RWPE1 (cell line): ENCODE measurements at places on chromosomes 11 and 22.
A peak's percentile ranks its signal among the peaks of the same experiment; 100 is the strongest.

GRCh38 chr11:46520971-46521745, 72.7 kb downstream of the AMBRA1 start:
- peak; percentile 60 for DNase-seq

DNA sequence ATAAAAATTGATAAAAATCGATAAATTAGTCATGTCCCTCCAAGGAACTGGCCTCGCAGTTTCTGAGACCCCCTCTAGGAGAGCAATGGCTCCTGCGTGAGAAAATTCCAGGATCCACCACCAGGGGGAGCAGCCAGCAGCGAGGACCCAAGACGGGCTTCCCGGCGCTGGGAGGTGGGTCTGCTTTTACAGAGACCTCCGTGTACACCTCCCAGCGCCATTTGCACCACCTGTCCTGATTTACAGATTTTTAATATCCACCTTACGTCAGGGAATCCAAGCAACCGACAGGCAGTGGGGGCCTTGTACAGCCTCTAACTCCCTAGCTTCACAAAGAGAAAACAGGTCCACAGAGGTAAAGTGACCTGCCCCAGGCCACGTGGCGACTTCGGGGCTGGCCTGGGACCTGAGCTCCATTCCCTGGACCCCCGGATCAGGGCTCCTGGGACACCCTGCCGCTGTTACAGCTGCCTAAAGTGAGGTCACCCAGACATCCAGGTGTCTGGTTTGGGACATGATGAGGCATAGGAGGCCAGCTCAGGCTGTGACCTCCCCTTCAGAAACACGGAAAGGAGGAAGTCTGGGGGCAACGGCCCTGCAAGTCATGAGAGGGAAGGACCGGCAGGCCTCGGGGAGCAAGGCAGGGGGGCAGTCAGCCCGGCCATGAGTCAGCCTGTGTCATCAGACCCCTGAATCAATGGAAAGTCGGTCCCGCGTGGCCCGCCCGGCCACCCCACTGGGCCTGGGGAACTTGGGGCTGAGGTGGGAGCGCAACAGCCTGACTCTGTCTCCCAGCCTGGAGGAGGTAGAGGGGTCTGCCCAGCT, 3.5 kb downstream of the OSM start:
- peak; percentile 50 for DNase-seq

- DNase-seq: no peak
Observed at GRCh38 chr11:104572279-104572678, 326.0 kb downstream of the CASP12 start.

DNA sequence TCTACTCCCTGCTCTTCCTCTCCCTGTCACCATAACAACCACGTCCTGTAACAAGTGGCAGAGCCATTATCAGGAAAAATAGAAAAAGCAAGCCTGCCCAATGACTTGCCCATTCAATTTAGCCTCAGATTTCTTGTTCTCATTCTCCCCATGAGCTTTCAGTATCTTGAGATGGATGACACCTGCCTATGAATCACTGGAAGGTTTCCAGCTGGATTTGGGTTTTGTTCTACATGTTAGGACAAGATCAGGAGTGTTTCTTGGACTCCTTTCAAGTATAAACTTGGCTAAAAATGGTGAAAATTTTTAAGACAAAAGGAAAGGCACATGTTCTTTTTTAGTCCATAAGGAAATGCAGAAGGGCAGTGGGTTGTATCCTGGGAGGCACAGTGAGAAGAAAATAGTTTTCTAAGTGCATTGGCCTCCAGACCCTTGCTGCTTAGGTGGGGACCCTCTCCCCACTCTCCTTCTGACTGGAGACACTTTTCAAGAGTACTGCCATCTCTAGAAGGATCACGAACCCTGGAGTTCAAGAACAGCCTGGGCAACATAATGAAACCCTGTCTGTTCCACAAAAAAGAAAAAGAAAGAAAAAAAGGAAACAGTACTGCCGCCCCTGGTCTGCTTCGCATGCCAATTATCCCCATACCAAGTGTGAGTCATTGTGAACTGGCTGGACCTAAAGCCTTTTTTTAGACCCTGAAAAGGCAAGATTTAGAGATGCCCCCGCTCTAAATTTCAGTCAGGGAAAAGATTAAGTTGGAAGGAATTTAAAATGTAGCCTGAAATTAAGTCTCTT, 51.0 kb downstream of the MTNR1B start:
- peak; percentile 82 for DNase-seq

- DNase-seq: no peak
Observed at GRCh38 chr11:115117956-115118493, 386.2 kb downstream of the CADM1 start.

GRCh38 chr11:75159151-75159953, 8.4 kb downstream of the SLCO2B1 start:
- no peak for DNase-seq

GRCh38 chr11:133762538-133762937, 82.8 kb downstream of the SPATA19 start:
- DNase-seq: no peak

DNA sequence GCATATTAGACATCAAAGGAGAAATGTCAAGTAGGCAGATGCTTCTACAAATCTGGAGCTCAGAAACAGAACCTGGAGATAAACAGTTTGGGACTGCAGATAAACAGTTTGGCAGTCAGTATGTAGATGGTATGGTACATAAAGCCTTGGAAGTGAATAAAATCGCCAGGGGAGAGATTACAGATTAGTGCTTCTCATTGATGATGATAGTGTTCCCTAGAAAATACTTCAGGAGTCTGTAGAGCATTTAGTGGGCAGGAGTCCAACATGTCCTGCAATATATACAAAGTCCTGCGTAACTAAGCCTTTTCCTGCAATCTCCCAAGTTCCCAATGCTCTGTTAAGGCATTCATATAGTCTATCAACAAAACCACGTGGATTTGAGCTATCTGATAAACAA, 35.2 kb downstream of the NARS2 start:
- no peak for DNase-seq

DNA sequence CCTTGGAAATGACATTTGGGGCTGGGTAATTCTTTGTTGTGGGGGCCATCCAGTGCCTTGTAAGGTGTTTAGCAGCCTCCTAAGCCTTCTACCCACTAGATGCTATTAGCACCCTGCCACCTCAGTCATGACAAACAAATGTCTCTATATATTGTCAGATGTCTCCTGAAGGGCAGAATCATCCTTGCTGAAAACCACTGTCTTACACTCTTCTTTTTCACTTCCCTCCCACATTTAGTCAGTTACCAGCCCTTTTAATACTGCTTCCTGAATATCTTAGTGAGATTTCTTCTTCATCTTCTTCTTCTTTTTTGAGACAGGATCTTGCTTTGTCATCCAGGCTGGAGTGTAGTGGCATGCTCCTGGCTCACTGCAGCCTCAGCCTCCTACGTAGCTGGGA, 33.1 kb downstream of the TNRC6B start:
- no peak for DNase-seq

DNA sequence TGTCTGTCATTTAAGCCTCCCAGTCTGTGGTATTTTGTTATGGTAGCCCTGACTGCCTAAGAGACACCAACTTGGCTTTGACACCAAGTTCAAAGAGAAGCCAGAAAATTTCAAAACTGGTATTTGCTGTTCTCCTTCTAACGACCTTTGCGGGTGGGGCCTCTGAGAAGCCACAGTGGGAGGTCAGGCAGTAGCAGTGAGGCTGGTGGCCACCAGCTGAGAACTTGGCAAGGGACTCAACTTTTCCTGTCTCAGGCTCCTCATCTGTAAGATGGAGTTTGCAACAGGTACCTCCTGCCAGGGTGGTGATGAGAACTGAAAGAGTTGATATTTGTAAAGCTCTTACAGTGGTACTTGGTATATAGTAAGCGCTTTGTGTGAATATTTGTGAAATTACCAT, 183.4 kb downstream of the BCR start:
- no peak for DNase-seq

- no peak for DNase-seq
Observed at GRCh38 chr11:17508791-17509190, 32.1 kb upstream of the ABCC8 start.

DNA sequence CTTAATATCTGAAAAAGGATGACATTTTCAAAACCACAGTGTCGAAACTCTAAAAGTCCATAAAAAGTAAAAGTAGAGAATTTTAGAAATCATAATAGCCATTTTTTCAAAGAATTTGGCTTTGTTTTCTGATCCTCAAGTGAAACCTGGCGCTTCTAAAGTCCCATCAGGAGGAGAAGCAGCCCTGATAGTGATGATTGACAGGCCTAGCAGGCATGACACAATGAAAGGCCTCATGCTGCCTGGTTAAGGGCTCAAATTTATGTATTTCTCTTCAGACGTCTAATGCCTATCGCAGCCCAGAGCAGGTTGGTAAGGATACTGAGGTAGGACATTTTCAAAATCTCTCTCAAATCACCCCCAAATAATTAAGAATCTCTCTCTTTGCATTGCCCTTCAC, 3.9 kb upstream of the DEUP1 start:
- DNase-seq: no peak

GRCh38 chr22:18984564-18984963, 48.5 kb upstream of the PRODH start:
- DNase-seq: no peak

DNA sequence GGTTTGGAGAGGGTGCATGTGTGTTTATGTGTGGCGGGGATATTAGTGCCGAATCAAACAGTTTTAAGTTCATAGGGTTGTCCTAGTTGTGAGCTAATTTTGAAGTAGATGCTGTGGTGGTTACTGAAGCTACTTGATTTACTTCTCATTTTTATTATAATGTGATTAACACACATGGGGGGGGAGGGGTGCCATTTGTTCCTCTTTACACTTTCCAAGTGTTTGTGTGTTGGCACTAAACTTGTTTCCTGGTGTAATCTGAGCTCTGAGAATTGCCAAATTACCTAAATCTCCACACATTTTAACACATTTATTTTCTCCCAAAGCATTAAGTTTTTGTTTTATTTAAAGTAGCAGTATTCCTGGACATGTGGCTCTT, 60.1 kb downstream of the ZNRF3 start:
- DNase-seq: no peak

DNA sequence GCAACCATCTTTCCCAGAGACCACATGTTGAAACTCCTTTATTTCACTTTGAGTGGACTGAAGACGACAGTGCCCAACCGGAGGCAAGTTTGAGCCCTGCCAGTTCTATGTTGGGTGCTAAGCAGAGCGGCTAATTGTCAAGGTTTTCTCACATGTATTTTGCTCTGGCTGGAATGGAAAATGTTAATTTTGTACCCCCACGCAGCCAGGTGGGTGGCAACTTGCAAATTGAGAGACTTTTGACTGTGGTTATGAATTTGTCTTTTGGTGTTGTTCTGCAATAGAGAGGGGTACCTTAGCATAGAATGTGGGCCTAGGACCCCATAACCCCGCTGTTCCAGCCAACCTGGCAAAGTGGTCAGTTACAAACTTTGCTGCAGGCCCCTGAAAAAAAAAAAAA, 42.5 kb upstream of the SLC5A12 start:
- no peak for DNase-seq

DNA sequence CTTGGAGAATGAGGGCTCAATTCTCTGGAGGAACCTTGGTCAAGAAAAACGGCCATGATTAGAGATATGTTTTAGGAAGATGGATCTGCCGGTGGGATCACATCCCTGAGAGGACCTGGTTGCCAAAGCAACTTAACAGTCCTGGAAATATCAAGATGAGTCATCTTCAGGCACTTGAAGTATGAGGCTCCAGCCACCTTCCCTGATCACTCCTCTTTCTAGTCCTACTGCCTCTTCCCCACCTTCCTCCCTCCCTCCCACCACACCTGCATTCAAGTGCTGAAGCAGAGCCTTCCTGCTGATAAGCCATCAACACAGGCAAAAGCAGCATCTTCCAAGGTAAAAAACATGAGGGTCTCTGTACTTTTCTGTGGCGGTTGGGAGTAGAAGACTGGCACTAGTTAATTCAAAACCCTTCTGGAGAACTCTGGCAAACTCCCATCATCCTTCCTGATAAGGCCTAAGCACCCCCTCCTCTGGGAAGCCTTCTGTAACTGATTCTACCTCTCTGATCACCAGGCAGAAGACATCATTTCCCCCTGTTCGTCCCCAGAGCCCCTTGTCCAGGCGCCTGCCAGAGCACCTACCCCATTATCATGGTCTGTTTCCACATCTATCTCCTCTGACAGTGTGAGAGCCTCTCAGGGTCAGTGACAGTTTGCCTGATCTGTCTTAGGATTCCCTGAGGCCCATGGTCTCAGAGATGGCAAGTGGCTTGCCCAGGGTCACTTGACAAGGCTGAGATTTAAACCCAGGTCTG, 79.8 kb downstream of the CLPB start:
- peak; percentile 13 for DNase-seq

GRCh38 chr22:21975854-21976345, 6.7 kb downstream of the TOP3B start:
- DNase-seq: no peak

- no peak for DNase-seq
Observed at GRCh38 chr11:60918939-60919265, 4.9 kb downstream of the TMEM109 start.

DNA sequence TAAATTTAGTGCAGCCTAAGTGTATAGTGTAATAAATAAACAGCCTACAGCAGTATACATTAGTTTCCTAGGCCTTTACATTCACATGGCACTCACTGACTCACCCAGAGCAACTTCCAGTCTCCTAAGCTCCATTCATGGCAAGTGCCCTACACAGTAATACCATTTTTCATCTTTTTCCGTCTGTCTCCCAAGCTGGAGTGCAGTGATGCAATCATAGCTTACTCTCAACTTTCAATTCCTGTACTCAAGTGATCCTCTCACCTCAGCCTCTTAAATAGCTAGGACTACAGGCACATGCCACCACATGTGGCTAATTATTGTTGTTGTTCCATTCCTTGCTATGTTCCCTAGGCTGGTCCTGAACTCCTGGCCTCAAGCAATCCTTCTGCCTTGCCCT, 54.4 kb downstream of the FCHSD2 start:
- DNase-seq: no peak

DNA sequence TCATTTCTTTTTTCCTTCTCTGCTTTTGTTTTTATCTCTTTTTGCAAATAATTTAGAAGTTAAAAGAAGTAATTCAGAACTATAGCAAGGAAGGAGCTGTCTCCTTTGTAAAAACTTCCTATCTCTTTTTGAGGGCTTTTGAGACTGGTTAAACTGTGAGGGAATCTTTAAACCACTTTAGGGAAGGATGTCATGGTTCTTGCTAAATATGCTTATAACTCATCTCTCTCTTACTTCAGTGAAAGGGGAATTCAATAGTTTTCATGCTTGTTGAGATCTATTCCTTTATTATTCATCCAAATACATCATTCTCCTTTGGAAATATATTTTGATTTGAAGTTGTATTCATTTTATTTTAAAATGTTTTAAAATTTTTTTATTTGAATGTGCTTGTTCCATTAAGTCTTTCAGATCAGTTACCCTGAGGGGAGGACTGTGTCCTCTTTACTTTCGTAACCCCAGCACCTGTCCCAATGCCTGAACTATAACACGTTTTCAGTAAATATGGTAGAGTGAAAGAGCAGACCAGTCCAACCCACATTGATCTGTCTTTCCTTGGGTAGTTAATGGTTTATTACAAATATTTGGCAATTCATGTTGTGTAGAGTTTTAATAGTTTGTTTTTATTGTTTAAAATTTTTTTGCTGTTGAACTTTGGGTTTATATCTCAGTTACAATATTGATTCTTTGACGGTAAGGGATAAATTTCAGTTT, 27.5 kb downstream of the AMOTL1 start:
- no peak for DNase-seq

GRCh38 chr11:70662691-70663098, 264.4 kb downstream of the CTTN start:
- no peak for DNase-seq
